Inflammatory macrophage treated with lipopolysaccharide for 4 hours (primary cell): ENCODE measurements at places on chromosomes 3 and 15.

GRCh38 chr15:58632789-58633188, 116.7 kb downstream of the ADAM10 start:
- DNase-seq = no peak

DNA sequence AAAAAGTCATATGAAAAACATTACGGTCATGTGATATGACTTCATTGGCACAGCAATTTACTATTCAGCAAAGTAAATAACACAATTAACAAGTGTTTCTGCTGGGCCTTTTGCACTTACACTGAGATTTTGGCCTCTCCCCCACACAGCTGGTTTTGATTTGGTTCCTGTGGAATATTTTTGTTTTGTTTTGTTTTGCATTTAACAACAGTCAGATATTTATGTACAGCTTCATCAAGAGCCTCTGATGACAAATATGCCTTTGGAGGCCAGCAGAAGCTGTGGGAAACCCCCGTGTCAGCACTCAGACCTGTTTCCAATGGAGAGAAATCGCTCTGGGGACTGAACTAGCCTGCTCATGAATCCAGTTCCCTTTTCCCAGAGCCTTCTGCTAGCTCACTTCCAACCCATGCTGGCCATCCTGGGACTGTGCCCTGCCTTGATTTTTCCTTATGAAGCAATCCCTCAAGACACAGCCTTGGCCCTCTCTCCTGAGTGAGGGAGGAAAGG, 161.9 kb downstream of the ATG7 start:
- DNase-seq = peak; percentile 65

DNA sequence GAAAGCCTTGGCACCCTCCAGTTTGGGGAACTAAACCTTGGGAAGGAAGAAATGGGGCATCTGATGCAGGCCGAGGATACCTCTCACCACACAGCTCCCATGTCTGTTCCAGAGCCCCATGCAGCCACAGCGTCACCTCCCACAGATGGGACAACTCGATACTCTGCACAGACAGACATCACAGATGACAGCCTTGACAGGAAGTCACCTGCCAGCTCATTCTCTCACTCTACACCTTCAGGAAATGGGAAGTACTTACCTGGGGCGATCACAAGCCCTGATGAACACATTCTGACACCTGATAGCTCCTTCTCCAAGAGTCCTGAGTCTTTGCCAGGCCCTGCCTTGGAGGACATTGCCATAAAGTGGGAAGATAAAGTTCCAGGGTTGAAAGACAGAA, 7.7 kb downstream of the MAP1A start:
- DNase-seq = no peak

DNA sequence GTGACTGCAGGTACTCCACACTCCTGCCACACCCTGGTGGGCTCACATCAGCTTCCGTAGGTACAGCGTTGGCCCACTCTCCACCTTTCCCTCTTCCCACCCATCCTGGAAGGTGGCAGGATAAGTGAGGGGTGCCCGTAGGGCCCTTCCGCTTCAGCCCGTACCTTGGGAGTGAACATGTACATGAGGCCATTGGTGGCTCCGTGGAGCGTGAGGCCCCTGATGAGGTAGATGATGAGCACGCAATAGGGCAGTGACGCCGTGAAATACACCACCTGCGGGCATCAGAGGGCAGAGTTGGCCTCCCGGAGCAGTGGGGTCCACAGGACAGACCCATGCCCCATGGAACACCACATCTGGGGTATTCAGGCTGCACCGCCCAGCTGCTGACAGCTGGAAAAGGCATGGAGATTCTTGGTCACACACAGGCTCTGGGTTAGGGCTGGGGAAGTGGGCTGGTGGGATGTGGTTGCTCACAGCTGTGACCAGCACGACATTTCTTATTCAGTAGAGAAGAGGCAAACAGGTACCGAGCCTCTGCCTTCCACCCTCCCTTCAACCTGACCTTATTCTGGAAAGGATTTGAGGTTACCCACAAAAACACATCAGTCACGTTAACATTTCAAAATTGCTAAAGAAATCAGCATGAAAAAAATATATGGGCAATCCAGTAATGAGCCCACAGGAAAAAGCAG, 23.8 kb downstream of the SLC6A20 start:
- no peak for DNase-seq

- no peak for DNase-seq
These were observed 2.1 kb upstream of the SPTBN5 start for GRCh38 chr15:41895957-41896356.

- no peak for DNase-seq
These were observed 28.2 kb upstream of the IL12A start for GRCh38 chr3:159960188-159961148.

DNA sequence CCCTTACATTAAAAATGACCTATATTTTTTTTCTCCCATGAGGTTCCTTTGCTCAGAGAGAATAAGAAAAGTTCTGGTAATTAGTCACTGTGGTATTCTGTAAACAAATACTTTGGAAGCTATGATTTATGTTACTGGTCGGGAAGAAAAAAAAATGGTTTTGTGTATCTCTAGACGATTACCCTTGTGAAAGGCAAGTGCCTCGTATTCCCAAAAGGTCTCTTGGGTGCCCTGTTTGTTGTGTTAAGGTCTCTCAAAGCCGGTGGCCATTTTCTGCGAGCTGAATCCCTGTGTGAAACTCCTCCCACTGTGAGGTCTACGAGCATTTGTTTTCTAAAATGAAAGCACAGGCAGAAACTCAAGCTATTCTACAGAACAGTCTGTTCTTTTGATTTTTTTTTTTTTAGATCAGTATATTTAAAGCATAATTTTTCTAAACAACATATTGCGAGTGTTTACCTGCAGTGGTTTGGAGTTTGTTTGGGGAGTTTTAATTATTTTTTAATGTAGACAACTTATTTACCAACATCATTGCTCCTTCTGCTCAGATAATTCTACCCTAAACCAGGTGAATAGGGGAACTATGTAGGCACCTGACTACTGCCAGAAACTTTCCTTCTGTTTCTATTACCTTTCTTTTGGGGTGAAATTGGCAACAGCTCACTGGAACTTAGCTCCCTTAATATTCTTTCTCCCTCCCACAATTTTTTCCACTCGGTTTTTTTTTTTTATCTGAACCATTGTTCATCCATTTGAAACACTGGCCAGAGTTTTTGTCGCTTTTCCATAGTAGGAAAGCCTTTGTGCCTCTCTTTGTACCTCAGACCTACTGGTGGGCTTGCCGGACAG, 44.0 kb downstream of the ZBTB38 start:
- DNase-seq = peak; percentile 75

GRCh38 chr3:126124896-126125295, 41.0 kb upstream of the SLC41A3 start:
- DNase-seq = no peak

DNA sequence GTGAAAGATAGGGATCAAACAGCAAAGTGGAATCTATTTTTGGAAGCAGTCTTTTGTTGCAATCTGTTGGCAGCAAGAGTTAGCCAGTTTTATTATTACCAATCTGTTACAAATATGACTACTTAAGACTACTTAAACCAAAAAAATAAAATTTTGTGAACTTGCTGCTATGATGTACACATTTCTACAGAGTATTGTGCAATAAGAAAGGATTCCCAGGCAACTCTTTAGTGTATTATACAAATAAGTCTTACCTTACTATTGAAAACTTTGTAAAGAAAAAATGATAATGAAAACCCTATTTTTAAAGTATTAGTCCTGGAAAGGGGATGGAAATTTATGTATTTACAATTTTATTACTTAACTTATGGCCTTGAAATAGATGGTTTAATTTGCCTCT, 44.7 kb downstream of the CADM2 start:
- no peak for DNase-seq

GRCh38 chr15:67707520-67708283, 117.6 kb upstream of the SKOR1 start:
- no peak for DNase-seq

DNA sequence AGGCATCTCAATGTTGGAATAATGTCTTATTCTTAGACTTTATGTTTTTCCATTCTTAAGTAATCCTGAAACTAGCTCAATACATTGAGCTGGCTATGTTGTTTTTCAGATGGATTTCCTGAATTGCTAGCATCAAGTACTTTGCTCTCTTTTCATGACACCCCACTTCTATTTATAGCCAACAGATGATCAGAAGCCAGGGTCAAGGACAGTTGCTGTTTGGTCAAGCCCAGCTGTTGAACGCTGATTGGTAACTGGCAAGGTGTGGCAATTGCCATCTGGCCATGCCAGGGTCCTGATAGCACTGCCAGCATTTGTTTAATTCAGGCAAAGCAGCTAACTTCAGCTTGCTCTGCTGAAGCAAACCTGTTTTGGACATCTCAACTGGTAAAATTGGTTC, 46.2 kb upstream of the PLCL2 start:
- DNase-seq = peak; percentile 13

DNA sequence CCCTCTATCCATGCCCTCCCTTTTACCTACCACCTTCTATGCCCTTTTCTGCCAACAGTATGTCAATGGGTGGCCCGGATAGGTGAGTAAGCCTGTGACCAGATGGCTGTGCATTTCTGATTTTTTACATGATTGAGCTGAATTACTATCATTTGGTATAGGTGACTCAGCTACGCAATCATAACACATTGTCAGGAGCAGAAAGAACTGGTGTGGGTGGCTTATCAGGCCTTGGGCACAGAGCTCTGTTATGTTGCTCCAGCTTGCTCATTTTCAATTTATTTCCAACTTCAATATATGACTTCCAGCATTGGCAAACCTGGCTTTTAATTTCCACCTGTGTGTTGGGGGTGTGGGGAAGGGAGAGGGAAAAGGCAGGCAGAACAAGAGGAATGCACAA, 86.6 kb upstream of the AGBL1 start:
- DNase-seq = no peak

GRCh38 chr3:48789665-48790064, 58.0 kb downstream of the PRKAR2A start:
- no peak for DNase-seq

- no peak for DNase-seq
These were observed 81.9 kb upstream of the PLXND1 start for GRCh38 chr3:129688271-129688895.

GRCh38 chr3:27467545-27467944, 16.6 kb downstream of the SLC4A7 start:
- peak; percentile 61 for DNase-seq

DNA sequence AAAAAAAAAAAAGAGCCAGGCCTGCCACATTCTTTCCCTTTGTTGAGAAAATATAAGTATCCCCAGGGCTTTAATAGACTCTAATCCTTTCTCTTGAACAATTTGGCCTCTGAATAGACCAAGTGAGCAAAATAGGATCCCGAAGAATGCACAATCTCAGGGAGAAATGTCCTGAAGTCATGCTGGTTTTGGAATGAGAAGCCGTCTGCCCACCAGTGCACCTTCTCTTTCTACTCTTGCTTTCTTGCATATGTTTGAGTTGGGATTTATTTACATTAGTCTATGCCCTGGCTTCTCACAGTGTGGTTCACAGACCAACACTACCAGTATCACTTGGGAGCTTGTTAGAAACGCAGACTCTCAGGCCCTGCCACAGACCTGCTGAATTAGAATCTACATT, 153.0 kb downstream of the ZNF621 start:
- no peak for DNase-seq

GRCh38 chr15:33840615-33841014, 127.7 kb upstream of the CHRM5 start:
- no peak for DNase-seq

DNA sequence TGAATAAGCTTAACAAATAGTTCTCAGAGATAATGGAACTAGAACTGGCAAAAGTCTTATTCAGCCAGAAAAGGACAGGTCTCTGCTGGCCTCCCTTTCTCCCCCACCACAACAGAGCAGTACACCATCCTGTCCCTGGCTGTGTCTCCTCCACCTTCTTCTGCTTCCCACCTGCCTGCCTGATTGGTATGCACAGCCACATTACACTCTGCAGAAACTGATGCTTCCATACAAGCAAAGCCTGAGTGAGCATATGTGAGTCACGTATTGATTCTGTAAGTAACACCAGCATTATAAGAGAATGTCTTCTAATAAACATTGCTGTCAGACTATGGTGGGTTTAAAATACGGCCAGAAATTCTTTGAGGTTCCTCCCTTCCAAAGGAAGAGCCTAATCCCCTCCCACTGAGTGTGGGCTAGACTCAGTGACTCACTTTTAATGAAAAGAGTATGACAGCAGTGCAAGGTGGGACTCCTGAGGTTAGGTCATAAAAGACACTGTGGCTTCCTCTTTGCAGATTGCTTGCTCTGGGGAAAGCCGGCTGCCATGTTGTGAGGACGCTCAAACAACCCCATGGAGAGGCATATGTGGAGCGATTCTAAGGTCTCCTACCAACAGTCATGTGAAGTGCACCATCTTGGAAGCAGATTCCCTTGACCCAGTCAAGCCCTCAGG, 44.4 kb downstream of the ANXA2 start:
- peak; percentile 57 for DNase-seq

GRCh38 chr3:197135212-197135611, 105.6 kb upstream of the MELTF start:
- DNase-seq = no peak

DNA sequence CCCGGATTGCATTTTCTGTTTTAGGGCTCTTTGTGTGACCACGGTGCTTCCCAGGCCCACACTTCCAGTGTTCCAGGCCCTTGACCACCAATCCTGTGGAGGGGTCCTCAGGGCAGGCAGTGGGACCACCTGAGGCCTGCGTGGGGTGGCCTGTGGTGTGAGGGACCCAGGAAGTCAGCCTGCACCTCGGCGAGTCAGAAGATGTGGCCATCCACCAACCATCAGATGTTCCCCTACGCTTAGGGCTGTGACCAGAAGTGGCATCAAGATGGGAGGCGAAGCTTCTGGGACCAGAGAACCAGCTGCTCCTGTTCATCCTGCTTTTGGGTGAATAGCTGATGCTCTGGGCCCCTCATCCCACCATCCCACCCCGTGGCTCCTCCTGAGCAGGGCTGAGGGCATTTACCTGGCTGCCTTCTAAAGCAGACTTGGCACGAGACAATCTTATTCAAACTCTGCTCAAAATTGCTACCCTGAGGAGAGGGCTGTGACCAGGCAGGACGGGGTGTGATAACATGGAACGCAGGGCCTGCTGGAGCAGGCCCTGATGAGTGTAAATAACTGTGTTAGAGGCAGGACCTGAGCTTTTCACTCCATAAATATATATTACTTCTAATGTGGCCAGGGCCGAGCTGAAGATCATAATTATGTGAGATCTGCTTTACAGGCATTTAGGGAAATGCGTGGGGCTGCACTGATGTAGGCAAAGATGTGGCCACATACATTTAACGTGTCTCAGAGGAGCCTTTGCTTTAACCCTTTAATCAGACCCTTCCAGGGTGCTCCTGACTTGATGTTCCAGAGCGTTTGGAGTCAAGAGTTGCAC, 28.8 kb downstream of the SMAD3 start:
- no peak for DNase-seq

GRCh38 chr3:126149960-126150515, 30.3 kb downstream of the ALDH1L1 start:
- DNase-seq = no peak

DNA sequence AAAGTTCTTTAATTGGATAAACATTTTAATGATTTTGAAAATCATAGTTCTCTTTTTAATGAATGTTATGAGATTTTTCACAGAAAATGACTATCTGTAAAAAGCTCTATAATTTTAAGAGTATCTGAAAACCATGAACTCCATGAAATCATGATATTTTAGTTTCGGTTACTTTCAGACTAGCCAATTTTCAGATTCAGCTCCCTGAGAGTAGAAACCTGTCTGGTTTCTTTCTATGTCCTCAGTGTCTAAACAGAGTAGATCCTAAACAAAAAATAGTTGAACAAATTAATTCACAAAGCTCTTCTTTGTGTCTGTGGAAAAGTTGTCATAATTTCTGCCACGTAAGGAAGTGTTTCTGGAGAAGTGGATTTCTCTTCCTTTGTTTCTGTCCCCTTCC, 1247.7 kb downstream of the NSUN3 start:
- no peak for DNase-seq

- no peak for DNase-seq
These were observed at the start of gene CA12 for GRCh38 chr15:63381301-63382204. Gene CA12 (minus strand): TSS chr15:63381846. CDS start chr15:63381720, 126 bp downstream.
